NCI-H1694 treated with DMSO at 0.1 percent for 48 hours (cell line): ENCODE measurements at places on chromosomes 7 and 10.

GRCh38 chr7:2326951-2327350, 12.7 kb upstream of the SNX8 start:
- no peak for DNase-seq

- no peak for DNase-seq
Observed at GRCh38 chr10:60978287-60979115, 34.5 kb upstream of the RHOBTB1 start.

- DNase-seq = no peak
Observed at GRCh38 chr10:99235658-99236626, at the start of gene HPSE2. Gene HPSE2 (minus strand): TSS chr10:99235852.

DNA sequence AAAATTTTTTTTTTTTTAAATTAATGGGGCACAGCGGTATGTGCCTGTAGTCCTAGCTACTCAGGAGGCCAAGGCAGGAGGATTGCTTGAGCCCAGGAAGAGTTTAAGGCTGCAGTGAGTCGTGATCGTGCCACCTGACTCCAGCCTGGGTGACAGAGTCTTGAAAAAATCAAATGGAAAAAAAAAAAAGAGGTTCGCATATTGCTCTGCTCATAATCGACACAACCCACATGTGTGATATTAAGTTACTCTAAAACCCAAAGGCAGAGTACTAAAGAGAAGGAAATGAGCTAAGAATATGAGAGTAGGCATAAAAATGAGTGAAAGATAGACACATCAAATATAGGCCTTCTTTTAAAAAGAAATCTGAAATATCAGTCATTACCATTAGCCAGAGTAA, 66.3 kb downstream of the IGF2BP3 start:
- no peak for DNase-seq

- no peak for DNase-seq
Observed at GRCh38 chr7:28149291-28150101, 31.1 kb downstream of the JAZF1 start.
